ENCODE measurements at places on chromosomes 5 and 9.

DNA sequence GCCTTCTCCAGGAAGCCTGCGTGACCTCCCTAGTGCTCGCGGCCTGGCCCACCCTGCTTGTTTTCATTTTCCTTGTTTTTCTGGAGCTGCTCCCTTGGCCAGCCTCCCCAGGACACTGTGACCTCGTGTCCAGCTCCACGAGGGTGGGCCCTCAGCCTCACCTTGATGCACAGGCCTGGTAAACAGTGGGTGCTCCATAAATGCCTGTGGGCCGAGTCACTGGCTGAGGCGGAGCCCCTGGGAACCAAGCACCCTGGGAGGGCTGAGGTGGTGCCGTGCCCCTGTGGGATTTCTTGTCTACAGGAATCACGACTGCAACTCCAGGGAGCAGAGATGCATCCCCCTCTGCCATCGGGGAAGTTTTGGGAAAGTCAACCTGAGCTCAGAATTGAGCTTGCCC is 17.2 kb downstream of the FAM163B start:
- DNase-seq, result no peak

- DNase-seq, result no peak
Observed at GRCh38 chr9:71519098-71519696, 249.1 kb downstream of the CEMIP2 start.

- no peak for DNase-seq
Observed at GRCh38 chr5:164608507-164608906, 1103.1 kb downstream of the MAT2B start.

DNA sequence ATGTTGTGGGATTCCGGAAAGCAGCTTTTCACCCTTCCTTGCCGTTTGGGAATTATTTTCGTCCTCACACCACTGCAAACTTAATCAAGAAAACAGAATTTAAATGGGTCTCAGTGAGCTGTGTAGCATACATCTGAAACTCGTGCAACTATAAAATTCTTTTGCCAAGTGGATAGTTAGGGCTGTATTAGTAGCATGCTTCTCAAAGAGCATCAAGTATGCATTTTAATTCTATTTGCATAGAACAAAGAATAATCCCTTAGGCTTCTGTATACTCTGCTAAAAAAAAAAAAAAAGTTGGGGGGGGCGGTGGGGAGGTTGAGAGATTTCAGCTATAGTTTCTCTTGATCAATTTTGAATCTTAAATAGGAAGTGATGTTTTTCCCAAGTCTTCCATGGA is 11.8 kb upstream of the APBA1 start:
- no peak for DNase-seq

DNA sequence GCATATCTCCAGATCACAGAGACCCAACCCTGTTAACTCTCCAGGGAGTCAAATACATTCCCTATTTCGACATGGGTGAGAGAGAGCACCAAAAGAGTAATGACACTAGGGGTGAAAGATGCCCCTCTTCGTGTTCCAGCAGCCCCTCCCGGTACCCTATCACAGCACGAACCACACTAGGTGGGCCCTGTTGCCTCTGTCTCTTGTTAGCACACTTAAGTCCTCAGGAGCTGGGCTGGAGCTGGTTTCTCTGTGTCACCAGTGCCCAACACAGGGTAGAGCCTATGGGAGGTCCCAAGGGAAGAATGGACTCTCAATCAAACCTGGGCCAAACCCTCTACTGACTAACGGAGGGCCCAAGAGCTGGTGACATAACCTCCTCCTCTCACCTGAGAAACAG is 1.2 kb downstream of the CDK20 start:
- no peak for DNase-seq

GRCh38 chr5:89729623-89730301 is 679.8 kb downstream of the CETN3 start:
- no peak for DNase-seq

DNA sequence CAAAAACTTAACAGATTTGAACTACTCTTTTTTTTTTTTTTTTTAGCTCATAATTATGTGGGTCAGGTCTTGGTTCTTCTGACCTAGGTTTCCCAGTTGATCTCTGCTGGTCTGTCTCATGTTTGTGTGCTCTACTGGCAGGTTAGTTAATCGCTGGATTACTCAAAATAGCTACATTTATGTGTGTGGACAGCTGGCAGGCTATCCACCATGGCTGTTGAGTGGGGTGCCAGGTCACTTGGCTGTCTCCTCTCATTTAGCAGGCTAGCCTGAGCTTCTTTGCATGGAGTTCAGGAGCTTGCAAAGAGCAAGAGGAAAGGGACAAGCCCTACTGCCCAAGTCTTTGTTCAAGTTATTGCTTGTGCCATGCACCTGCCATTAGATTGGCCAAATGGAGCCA is 9.3 kb downstream of the ADCY2 start:
- no peak for DNase-seq

- DNase-seq, result no peak
Observed at GRCh38 chr9:371349-371748, 156.7 kb downstream of the DOCK8 start.

DNA sequence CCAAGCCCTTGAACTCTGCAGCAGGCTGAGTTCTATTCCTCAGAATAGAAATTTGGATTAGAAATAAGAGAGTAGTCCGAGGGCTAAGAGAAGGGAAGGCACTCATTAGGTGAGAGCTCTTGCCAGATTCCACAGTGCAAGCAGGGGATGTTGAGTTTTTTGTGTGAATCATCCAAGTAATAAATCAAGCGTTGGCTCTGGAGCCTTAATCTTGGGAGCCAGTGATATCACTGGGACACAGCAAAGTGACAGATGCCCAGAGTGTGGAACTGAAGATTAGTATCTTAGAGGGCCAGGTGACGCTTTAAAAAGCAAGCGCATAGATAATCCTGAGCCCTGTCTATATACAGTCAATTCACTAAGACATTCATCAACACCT is 60.3 kb downstream of the FOXD1 start:
- no peak for DNase-seq

GRCh38 chr5:76789991-76790581 is 28.7 kb upstream of the F2RL1 start:
- no peak for DNase-seq

DNA sequence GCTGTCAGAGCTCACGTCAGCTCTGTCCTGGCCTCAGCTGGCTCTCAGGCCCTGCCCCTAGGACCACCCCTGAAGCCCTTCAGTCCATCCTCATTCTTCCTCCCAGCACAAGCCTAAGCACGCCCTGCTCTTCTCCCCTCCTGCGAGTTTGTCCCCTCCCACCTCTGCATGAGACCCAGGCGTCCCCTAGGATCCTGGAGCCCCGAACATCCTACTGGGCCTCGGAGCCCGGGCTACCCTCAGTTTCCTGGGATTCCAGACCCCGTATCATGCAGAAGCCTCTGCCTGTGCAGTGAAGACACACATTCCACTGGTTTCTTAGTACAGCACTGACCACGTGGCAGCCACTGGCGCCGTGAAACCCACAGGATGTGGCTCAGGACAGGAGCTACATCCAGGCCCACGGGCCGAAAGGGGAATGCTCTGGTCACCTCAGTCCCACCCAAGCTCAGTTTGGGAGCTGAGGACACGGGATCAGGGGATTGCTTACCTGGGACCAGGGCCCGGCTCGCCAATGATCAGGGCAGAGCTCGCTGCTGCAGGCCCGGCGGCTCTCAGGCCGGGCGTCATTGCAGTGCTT is 64.2 kb downstream of the ZNF354C start:
- no peak for DNase-seq

GRCh38 chr5:65739162-65739561 is 17.2 kb downstream of the NLN start:
- no peak for DNase-seq

- DNase-seq, result no peak
Observed at GRCh38 chr5:144880513-144880912, 709.8 kb downstream of the KCTD16 start.

DNA sequence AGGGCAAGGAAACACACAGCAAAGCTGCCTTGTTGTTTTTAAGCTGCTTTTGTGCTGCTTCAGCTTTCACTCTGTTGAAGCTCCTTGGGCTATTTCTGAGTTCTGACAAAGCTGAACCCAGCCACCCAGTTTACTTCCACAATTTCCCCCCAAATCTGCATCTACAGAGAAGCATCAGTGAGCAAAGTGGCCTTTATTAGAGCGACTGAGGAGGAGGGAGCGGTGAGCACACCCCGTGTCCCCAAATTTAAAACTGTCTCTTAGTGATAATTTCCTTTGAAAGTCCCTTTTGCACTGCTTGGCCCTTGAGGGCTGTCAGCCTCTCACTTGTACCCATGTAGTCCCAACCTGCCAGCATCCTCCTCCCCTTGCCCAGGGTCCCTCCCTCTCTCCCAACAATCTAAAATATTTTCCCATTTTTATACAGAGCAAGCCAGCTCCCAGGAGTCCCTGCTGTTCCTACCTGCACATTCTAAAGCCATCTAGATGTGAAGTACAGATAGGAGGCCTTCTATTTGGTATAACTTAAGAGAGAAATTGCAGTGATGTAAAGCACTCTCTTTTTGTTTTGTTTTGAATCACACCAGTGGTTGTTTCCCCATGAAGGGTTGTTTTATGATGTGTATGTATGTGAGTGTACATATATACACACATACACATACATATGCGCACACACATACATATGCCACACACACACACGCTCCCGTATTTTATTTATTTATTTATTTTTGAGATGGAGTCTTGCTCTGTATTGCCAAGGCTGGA is 313.5 kb downstream of the TLE4 start:
- no peak for DNase-seq

DNA sequence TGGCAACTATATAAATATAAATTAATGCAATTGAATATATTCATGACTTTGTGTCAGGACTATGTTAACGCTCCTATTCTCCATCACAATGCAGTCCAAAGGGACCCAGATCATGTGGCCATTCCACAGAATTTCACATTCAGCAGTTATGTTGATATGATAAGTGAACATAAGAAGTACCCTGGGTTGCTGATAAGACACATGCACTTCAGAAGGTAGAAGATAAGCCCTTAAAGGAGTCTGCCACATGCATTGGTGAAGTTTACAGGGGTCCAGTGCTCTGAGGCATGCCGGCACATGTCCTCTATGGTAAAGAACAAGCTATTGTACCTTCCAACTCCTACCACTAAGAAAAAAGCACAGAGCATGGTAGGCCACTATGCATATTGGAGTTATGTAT is 76.4 kb downstream of the PHAX start:
- DNase-seq, result no peak

- no peak for DNase-seq
Observed at GRCh38 chr5:14395411-14395810, 186.2 kb upstream of the OTULINL start.

DNA sequence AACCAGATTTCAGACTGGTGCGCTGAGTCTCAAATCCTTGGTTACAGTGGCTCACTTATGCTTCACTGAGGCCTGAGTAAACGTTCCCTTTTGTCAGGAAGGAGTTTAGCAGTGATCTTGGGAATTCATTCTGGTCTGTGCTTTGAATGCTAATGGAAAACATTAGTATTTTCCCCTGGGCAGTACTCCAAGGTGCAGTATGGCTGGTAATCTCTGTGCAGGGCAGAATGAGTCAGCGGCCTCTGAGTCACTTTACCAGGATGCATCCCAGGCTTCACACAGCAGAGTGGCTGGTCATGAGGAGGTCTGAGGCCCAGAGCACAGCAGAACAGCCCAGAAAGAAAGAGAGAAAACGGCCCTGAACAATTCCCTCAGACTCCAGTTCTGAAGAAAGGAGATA is 54.0 kb downstream of the PCA3 start:
- DNase-seq, result no peak

DNA sequence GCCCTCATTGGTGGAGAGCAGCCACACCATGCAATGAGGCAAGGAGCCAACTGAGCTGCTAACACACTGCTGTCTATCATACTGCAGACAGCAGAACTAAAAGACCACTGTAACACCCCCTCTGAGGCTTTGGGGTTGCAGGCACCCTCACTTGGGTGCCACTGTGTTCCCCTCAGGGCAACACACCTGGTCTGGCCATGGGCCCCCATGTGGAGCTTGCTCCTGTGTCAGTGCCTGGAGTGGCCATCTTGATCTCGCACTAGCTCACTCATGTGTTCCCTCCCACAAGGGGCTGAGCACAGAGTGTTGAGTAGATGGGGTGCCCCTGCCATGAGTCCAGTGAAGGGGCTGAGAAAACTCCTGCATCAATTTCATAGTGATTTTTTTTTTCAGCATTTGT is 532.4 kb upstream of the FTMT start:
- DNase-seq, result no peak

- DNase-seq, result no peak
Observed at GRCh38 chr5:119814655-119815054, 185.3 kb downstream of the FAM170A start.

- no peak for DNase-seq
Observed at GRCh38 chr5:38154615-38155204, 103.6 kb upstream of the EGFLAM start.

DNA sequence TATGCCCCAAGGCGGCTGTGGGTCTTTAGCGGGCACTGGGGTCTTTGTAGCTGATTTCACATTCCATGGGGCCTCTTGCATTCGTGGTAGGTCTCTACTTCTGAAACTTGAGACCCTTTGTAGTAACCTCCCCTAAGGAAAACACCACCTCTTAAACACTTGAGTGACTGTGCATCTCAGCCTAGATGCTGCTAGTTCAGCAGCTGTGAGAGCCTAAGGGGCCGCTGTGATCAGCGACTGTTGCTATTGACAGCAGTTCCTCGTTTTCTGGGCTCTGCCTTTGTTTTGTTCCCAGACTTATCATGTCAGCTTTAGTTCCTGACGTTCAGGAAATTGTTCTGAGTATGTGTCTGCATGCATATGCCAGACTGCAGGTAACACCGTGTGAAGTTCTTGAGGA is 171.2 kb downstream of the HSPA4 start:
- no peak for DNase-seq

Measured in stimulated activated CD8-positive, alpha-beta memory T cell treated with anti-CD3 and anti-CD28 coated beads, Interleukin-15, amount 100 ng/mL, for 4 hours (primary cell).